ENCODE measurements at places on chromosomes 11 and 22. TPM values are rescaled to one million over a fixed set of nuclear protein-coding genes. Genes with fewer than 3 reads are reported as not detected.

DNA sequence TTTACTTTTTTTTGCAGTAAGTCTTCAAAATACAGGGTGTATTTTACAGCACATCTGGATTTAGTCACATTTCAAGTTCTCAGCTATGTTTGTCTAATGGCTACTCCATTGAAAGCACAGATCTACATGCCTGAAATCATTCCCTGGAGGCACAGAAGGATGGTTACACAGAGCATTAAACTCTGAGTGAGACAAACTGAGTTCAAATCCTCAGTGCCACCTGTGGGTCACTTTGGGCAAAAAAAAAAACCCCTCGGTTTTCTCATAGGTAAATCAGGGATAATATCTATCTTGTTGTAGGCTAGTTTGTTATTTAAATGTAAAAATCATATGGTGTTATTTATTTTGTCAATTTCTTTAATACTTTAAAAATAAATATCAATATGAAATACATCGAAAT, 7.7 kb downstream of the ANKRD49 start:
- H3K27me3 ChIP-seq: no peaks in the 10 kb centered on the region
- peaks cover 25% of the 10 kb centered on the region for H3K36me3 ChIP-seq
- no peak for DNase-seq
- no peak overlapping the region for H3K4me3 ChIP-seq
- no peaks in the 10 kb centered on the region for H3K4me1 ChIP-seq
- no peak overlapping the region for H3K27ac ChIP-seq

GRCh38 chr11:3823762-3824506, 15.6 kb downstream of the PGAP2 start:
- DNase-seq: no peak
- H3K4me3 ChIP-seq: no peak overlapping the region
- no peaks in the 10 kb centered on the region for H3K27me3 ChIP-seq
- peaks cover 38% of the 10 kb centered on the region for H3K4me1 ChIP-seq
- H3K27ac ChIP-seq: no peak overlapping the region

DNA sequence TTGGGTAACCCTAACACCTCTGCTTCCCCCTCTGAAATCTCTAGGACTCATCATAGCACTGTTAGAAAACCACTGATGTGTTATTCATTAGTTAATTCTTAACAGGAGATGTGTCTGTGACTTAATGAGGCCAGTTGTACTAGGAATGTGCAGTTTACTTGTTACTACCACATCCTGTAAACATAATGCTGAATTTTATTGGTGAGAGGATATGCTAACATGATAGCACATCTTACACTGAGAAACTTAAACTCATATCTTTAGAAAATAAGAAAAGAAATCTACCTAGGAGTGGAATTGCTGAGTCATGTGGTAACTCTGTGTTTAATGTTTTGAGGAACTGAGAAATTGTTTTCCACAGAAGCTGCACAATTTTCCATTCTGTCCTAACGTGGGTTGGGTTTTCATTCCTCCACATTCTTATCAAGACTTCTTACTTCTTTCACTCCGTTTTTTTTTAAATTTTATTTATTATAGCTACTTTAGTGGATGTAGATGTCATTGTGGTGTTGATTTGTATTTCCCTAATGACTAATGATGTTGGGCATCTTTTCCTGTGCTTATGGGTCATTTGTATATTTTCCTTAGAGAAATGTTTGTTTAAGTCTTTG, 33.7 kb downstream of the RNF121 start:
- peaks cover 22% of the 10 kb centered on the region for H3K36me3 ChIP-seq
- peak overlapping the region; percentile 63 for H3K27ac ChIP-seq
- H3K27me3 ChIP-seq: no peaks in the 10 kb centered on the region
- H3K4me3 ChIP-seq: peak overlapping the region; percentile 43
- DNase-seq: no peak

Gene RFPL2
- total RNA-seq: 0.26 TPM

Gene LRRC56
- 2.2 TPM for total RNA-seq

GRCh38 chr11:35111161-35112055, 27.6 kb upstream of the CD44 start:
- H3K27ac ChIP-seq: peak overlapping the region; percentile 35
- no peak for DNase-seq
- no peak overlapping the region for H3K4me3 ChIP-seq

Gene OR51V1
- total RNA-seq: not detected

- DNase-seq: no peak
- H3K4me1 ChIP-seq: no peaks in the 10 kb centered on the region
- H3K27me3 ChIP-seq: peaks cover 2% of the 10 kb centered on the region
- H3K27ac ChIP-seq: no peak overlapping the region
- H3K4me3 ChIP-seq: no peak overlapping the region
These were observed 44.5 kb downstream of the TSPAN18 start for GRCh38 chr11:44771252-44771734.

- no peaks in the 10 kb centered on the region for H3K36me3 ChIP-seq
- no peak overlapping the region for H3K27ac ChIP-seq
- no peak overlapping the region for H3K4me3 ChIP-seq
- H3K27me3 ChIP-seq: peaks cover 16% of the 10 kb centered on the region
- no peak for DNase-seq
These were observed 15.9 kb downstream of the CHRM1 start for GRCh38 chr11:62905296-62905695.

DNA sequence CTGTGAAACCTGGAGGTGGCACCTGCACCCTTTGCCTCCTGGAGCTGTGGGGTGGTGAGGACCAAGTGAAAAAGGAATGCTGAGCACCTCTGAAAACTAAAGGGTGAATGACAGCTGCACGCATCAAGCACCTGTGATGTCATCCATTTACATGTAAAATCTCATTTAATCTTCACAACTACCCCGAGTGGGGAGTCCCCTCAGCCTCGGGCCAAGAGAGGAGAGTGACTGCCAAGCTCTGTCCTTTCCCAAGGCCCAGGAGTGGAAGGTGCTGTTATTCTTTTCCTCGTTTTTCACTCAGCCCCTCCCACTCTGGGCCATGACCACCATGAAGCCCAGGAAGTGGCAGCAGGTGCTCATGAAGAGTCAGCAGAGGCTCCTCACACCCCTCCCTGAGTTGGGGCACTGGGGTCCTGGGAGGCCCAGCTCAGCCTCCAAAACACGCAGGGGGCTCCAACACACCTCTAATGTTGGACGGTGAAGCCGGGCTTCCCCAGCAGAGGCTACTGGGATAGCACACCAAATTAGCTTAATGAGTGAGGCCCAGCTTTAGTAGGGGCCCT, 35.7 kb downstream of the NECTIN1 start:
- no peaks in the 10 kb centered on the region for H3K27me3 ChIP-seq
- H3K36me3 ChIP-seq: no peaks in the 10 kb centered on the region
- H3K4me1 ChIP-seq: peaks cover 11% of the 10 kb centered on the region

DNA sequence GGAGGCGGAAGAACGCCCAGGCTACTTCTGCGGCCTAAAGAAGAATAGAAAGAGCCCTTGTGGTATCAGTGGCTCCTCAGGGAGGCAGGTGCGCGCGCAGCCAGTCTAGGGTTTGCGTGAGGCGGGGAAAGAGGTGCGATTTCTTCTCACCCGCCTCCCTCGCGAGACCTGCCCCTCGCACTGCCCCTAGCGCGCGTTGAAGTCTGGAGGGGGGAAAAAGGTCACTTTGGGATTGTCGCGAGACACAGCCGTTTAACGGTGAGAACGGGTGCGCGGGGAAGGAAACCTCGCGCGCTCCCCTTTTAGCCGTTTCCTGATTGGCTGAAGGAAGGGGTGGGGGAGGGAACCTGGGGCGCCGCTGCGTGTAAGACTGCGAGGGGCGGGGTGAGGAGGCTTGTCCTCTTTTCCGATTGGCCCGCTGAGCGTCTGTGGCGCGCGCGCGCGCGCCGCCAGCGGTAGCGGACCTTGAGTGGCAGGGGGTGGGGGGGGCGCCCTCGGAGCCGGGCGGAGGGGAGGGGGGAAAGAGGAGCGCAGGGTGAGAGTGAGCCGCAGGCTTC, at the start of gene ZFP91:
Gene ZFP91, plus strand, starts transcription at position 429 of the 557 bp plus-strand sequence. CDS start 219 bp downstream, outside the sequence.
- H3K27ac ChIP-seq: peak within 1 kb of the TSS; percentile 100
- peak within 1 kb of the TSS; percentile 94 for H3K4me3 ChIP-seq
- H3K27me3 ChIP-seq: no peaks in the 10 kb centered on the region
- H3K36me3 ChIP-seq: peaks cover 13% of the 10 kb centered on the region
- DNase-seq: peak; percentile 89
- peaks cover 77% of the 10 kb centered on the region for H3K4me1 ChIP-seq

Gene BANF1
- 284 TPM for total RNA-seq

GRCh38 chr11:8087185-8087584, 6.2 kb downstream of the TUB start:
- no peak overlapping the region for H3K27ac ChIP-seq
- no peaks in the 10 kb centered on the region for H3K4me1 ChIP-seq
- H3K36me3 ChIP-seq: no peaks in the 10 kb centered on the region
- H3K27me3 ChIP-seq: peaks cover 11% of the 10 kb centered on the region

GRCh38 chr11:130979386-130979972, 63.2 kb upstream of the SNX19 start:
- H3K27me3 ChIP-seq: no peaks in the 10 kb centered on the region
- no peak overlapping the region for H3K4me3 ChIP-seq
- DNase-seq: no peak
- no peaks in the 10 kb centered on the region for H3K36me3 ChIP-seq
- H3K4me1 ChIP-seq: no peaks in the 10 kb centered on the region

DNA sequence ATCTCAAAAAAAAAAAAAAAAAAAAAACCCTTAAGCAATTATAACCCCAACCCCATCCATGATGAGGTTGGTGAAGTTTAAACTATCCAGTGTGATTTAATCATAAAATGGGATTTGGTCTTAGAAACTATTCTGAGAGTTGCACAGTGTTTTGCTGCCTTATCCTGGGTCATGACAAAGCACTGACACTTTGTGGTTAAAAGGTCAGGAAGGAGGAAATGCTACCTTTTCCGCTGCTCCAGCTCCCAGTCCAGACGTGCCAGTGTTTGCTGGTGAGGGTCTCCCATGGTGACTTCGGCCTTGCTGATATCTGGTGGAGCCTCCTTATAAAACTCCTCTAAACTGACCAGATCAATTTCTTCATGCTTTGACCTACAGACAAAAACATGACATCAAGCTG, 14.5 kb downstream of the THOC5 start:
- no peak overlapping the region for H3K27ac ChIP-seq

Gene KLHDC7B
- total RNA-seq: 5.5 TPM

DNA sequence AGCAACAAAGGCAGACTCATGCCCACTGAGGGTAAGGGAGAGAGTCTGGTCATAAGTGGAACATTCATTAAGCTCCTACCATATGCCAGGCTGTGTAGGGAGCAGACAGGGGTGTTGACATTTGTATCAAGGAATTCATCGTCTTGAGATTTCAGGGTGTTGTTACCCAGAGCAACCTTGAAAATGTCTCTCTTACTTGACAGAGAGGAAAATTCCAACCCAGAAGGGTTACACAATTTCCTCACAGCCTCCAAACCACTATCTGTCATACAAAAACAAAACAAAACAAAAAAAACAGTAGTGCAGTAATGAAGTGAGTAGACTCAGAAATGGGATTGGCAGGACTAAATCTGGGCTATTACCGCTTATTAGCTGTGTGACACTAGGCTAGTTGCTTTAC, 113.2 kb downstream of the MIAT start:
- no peak for DNase-seq
- H3K36me3 ChIP-seq: peaks cover 3% of the 10 kb centered on the region
- H3K4me1 ChIP-seq: no peaks in the 10 kb centered on the region
- H3K4me3 ChIP-seq: no peak overlapping the region

DNA sequence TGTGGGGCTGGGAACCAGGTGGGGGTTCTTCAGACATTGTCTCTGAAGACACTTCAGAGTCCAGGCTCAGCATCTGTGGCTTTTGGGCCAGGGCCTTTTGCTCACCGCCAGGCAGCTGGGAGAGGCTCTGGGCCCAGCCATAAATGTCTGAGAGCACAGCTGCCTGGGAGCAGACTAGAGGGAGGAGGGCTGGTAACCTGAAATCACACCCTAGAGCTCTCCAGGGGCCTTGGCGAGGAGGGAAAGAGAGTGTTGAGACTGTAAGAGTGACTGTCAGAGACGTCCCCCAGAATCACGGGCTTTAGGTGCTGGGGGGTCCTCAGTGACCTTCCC, 4.1 kb downstream of the TRABD start:
- no peaks in the 10 kb centered on the region for H3K27me3 ChIP-seq
- H3K27ac ChIP-seq: peak overlapping the region; percentile 90
- no peak for DNase-seq
- H3K36me3 ChIP-seq: peaks cover 8% of the 10 kb centered on the region

Measured in activated T-helper 1 cell treated with anti-CD3 and anti-CD28 coated beads, Interleukin-12 subunit alpha, Interleukin-12 subunit beta, Interleukin-2, Interleukin-4 antibody, amounts not matched to agents 30 ng/mL and 10 ng/mL and 1 ng/mL, durations not matched to agents 14 hours and 24 hours and 36 hours (primary cell).